ENCODE measurements at places on chromosomes 5 and 9.

DNA sequence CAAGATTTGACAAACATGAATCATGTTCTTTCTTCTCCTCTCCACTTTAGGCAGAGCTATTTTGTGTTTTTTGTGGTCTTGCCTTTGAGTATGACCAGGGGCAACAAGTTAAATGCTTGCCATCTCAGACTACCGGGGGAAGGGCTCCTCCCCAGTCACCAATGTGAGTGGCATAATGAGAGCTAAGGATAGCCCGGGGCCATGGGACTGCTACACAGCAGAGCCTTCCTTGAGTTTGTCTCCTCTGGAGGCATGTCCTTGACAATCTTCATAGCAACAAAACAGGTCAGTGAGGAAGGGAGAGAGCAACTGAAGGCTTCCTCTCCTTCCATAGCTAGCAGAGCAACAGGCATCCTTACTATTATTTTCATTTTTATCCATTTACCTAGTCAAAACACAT lies 299.3 kb downstream of the ENC1 start:
- DNase-seq: no peak

- no peak for DNase-seq
Observed at GRCh38 chr5:152305525-152305924, 99.6 kb downstream of the NMUR2 start.

- no peak for DNase-seq
Observed at GRCh38 chr9:70073756-70074155, 30.1 kb downstream of the MAMDC2 start.

GRCh38 chr5:57032151-57032551 lies 80.2 kb upstream of the MIER3 start:
- DNase-seq: no peak

DNA sequence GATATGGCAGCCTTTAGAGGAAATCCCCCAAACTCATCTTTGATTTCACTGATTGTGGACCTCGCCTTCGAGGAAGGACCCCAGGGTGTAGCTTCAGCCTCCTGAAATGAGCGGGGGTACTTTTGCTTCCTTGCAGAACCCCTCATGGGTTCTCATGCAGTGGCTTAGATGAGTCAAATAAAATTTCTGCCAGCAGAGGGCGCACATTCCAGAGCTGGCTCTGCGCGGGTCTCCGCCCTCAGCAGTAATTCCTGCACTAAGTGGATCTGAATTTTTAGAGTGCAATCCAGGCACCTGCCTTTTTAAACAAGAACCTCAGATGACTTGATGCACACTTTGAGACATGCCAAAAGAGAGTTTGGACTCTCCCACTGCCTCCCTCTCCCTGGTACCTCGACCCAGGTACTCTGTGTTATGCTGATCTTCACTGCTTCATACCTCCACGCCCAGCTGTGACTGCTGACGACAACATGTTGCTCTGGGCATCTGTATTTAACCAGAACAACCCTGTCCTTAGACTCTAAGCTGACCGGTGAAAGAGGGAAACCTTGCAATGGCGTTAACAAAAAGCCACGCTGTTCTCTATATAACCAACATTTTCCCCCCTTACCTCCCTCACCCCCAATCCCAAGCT lies 7.3 kb downstream of the EGFLAM start:
- DNase-seq: peak; percentile 4

- no peak for DNase-seq
Observed at GRCh38 chr9:37676411-37676830, 25.7 kb downstream of the FRMPD1 start.

DNA sequence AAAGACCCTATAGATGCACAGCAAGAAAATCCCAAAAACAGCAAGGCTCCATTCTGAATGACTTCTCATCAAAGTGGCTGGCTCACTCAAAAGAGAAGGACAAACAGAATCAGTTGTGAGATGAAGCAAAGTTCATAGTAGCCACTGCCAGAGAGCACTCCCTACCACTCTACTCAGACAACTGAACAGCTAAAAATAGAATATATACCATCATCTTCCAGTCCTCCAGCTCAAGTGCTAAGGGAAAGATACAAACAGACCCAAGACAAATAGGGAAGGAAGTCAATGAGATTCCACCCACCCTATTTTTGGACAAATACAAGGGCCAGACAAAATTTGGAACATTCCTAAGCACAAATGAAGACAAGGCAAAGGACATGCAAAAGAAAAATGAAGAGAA lies 20.6 kb downstream of the GNAQ start:
- DNase-seq: no peak

- DNase-seq: no peak
Observed at GRCh38 chr9:125088752-125089151, 54.6 kb downstream of the SCAI start.

- no peak for DNase-seq
Observed at GRCh38 chr5:175823731-175824525, 47.5 kb upstream of the CPLX2 start.
